ENCODE measurements at places on chromosomes 13 and 19. TPM values are rescaled to one million over a fixed set of nuclear protein-coding genes. Genes with fewer than 3 reads are reported as not detected.

GRCh38 chr19:48627865-48628314 lies 8.6 kb downstream of the SPHK2 start:
- H3K27ac ChIP-seq: no peak overlapping the region
- no peaks in the 10 kb centered on the region for H3K27me3 ChIP-seq
- peaks cover 20% of the 10 kb centered on the region for H3K36me3 ChIP-seq
- DNase-seq: peak; percentile 42
- no peak overlapping the region for H3K4me3 ChIP-seq

GRCh38 chr19:5985098-5985783 lies 7.3 kb upstream of the RANBP3 start:
- H3K27ac ChIP-seq: peak overlapping the region; percentile 42
- no peak overlapping the region for H3K4me3 ChIP-seq
- H3K36me3 ChIP-seq: no peaks in the 10 kb centered on the region
- peaks cover 19% of the 10 kb centered on the region for H3K4me1 ChIP-seq

- H3K4me1 ChIP-seq: peaks cover 8% of the 10 kb centered on the region
- no peak overlapping the region for H3K4me3 ChIP-seq
- peaks cover 38% of the 10 kb centered on the region for H3K36me3 ChIP-seq
Observed at GRCh38 chr19:3108775-3109174, 14.6 kb downstream of the GNA11 start.

GRCh38 chr13:51828730-51829567 lies 16.0 kb downstream of the TMEM272 start:
- H3K4me3 ChIP-seq: no peak overlapping the region
- H3K27me3 ChIP-seq: no peaks in the 10 kb centered on the region
- 0 out of 2 replicates have a peak, but pooled peaks cover 4% of the 10 kb centered on the region for H3K4me1 ChIP-seq
- H3K27ac ChIP-seq: no peak overlapping the region
- DNase-seq: no peak

GRCh38 chr13:40271931-40272775 lies 394.3 kb downstream of the FOXO1 start:
- H3K27me3 ChIP-seq: no peaks in the 10 kb centered on the region
- H3K4me3 ChIP-seq: no peak overlapping the region
- H3K27ac ChIP-seq: peak overlapping the region; percentile 70
- H3K4me1 ChIP-seq: peaks cover 39% of the 10 kb centered on the region
- peak; percentile 57 for DNase-seq

- no peak for DNase-seq
- H3K27ac ChIP-seq: no peak overlapping the region
- no peak overlapping the region for H3K4me3 ChIP-seq
- peaks cover 4% of the 10 kb centered on the region for H3K36me3 ChIP-seq
Observed at GRCh38 chr13:75666646-75667351, 30.7 kb downstream of the LMO7 start.

Gene EXOC3L2
- not detected for total RNA-seq

GRCh38 chr13:52085421-52085820 lies 43.5 kb downstream of the NEK5 start:
- no peaks in the 10 kb centered on the region for H3K36me3 ChIP-seq
- H3K4me3 ChIP-seq: no peak overlapping the region
- H3K27ac ChIP-seq: no peak overlapping the region

DNA sequence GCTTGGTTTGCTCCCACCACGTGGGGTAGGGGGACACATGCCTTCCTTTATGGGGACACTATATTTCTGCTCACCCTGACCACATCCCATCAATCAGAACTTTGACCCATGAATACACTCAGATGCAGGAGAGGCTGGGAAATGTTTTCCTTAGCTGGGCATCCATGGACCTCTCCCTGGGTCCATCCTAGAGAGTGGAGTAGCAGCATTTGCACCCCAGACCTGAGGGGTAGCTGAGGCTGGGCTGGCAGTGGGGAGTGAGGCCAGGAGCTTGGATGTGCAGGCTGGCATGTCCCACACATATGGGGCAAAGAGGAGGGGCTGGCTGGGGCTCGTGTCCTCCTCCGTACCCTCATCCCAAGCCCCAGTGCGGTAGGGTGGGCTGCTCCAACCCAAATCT lies 152.8 kb downstream of the TM9SF2 start:
- DNase-seq: peak; percentile 62
- no peak overlapping the region for H3K27ac ChIP-seq
- no peaks in the 10 kb centered on the region for H3K4me1 ChIP-seq
- H3K4me3 ChIP-seq: no peak overlapping the region

GRCh38 chr13:36382030-36382429 lies 35.8 kb upstream of the SPART start:
- H3K27ac ChIP-seq: no peak overlapping the region

- no peaks in the 10 kb centered on the region for H3K36me3 ChIP-seq
- H3K27ac ChIP-seq: no peak overlapping the region
- peaks cover 10% of the 10 kb centered on the region for H3K4me1 ChIP-seq
- no peak overlapping the region for H3K4me3 ChIP-seq
- peaks cover 14% of the 10 kb centered on the region for H3K27me3 ChIP-seq
Observed at GRCh38 chr19:1325568-1326294, 40.1 kb downstream of the EFNA2 start.

Gene SIGLEC8
- not detected for total RNA-seq

DNA sequence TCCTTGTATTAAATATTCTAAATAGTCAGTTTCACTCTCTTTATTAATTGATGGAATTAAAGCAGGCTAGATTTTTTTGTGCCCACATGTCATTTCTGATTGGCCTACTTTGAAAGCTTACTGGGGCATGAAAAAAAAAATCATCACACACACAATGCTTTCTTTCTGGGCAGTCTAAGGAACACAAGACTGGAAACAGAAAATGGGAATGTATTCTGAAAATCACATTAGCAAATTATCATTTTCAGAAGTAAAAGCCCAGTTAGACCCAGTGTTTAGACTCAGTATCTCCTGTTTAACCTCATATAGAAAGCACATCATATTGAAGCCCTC lies 339.4 kb downstream of the SPRY2 start:
- peaks cover 5% of the 10 kb centered on the region for H3K4me1 ChIP-seq
- H3K27me3 ChIP-seq: no peaks in the 10 kb centered on the region
- no peak for DNase-seq
- H3K4me3 ChIP-seq: no peak overlapping the region
- H3K27ac ChIP-seq: no peak overlapping the region

GRCh38 chr19:35501684-35502083 lies 11.4 kb upstream of the KRTDAP start:
- DNase-seq: no peak
- H3K4me1 ChIP-seq: no peaks in the 10 kb centered on the region
- no peak overlapping the region for H3K4me3 ChIP-seq
- H3K36me3 ChIP-seq: no peaks in the 10 kb centered on the region

Gene CYP4F2
- total RNA-seq: not detected

Gene GARRE1
- 12.7 TPM for total RNA-seq

- H3K27me3 ChIP-seq: no peaks in the 10 kb centered on the region
- no peak overlapping the region for H3K4me3 ChIP-seq
- H3K27ac ChIP-seq: no peak overlapping the region
- H3K4me1 ChIP-seq: no peaks in the 10 kb centered on the region
Observed at GRCh38 chr13:46951516-46951915, 54.7 kb upstream of the HTR2A start.

- H3K4me1 ChIP-seq: peaks cover 6% of the 10 kb centered on the region
- no peaks in the 10 kb centered on the region for H3K27me3 ChIP-seq
- DNase-seq: no peak
- H3K36me3 ChIP-seq: no peaks in the 10 kb centered on the region
- H3K27ac ChIP-seq: no peak overlapping the region
- no peak overlapping the region for H3K4me3 ChIP-seq
Observed at GRCh38 chr19:44573627-44574026, 39.7 kb upstream of the IGSF23 start.

DNA sequence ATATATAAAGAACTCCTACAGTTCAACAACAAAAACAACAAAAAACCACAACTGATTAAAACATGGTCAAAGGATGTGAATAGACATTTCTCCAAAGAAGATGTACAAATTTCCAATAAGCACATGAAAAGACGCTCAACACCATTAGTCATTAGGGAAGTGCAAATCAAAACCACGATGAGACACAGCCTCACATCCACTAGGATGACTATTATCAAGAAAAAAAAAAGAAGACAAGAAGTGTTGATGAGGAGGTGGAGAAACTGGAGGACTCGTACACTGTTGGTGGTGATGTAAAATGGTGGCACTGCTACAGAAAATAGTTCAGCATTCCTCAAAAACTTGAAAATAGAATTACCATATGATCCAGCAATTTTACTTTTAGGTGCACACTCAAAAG lies 61.0 kb upstream of the SOX1 start:
- H3K4me1 ChIP-seq: no peaks in the 10 kb centered on the region
- H3K36me3 ChIP-seq: no peaks in the 10 kb centered on the region
- H3K4me3 ChIP-seq: no peak overlapping the region

DNA sequence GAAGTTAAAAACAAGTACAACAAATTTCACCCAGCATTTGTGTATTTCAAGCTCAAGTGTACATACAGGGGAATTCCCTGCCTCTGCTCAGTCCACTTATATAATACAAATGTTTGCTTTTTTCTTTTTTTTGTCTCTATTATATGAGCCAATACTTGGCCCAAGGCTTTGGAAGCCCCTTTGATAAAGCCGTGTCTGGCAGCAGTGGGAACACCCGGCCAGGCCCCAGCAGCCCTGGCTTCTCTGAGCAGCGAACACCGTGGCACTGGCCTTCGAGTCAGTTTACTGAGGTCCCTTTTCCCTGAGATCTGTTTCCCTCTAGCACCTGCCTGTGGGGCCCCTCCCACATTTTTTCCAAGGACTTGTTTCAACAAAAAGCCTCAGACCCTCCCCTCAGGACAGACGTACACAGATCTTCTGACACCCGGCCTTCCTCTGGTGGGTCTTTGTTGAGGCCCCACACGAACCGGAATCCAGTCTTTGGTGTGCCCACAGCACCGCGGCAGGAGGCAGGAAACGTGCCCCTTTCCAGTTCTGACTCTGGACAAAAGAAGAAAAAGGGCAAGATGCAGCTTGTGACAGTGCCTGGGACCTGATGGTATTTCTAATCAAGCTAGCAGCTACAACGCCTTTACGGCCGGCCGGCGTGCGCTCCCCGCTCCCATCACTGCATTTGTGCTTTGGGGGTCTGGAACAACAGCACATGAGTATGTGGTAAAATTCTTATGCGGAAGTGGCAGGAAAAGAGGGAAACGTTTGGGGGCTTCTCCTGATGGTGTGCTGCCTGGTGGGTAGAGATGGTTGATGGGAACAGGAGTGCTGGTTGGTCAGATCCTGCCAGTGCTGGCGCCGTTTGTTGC lies 13.8 kb downstream of the SIPA1L3 start:
- no peak overlapping the region for H3K4me3 ChIP-seq
- H3K36me3 ChIP-seq: peaks cover 32% of the 10 kb centered on the region
- no peak for DNase-seq

GRCh38 chr19:39297931-39298634 lies 1.9 kb downstream of the IFNL1 start:
- H3K27me3 ChIP-seq: peaks cover 34% of the 10 kb centered on the region
- H3K27ac ChIP-seq: no peak overlapping the region
- no peak for DNase-seq
- H3K36me3 ChIP-seq: no peaks in the 10 kb centered on the region
- no peaks in the 10 kb centered on the region for H3K4me1 ChIP-seq
- H3K4me3 ChIP-seq: no peak overlapping the region

- H3K27me3 ChIP-seq: no peaks in the 10 kb centered on the region
- H3K4me1 ChIP-seq: no peaks in the 10 kb centered on the region
- peaks cover 43% of the 10 kb centered on the region for H3K36me3 ChIP-seq
- no peak for DNase-seq
- H3K27ac ChIP-seq: no peak overlapping the region
Observed at GRCh38 chr13:95608640-95609323, 35.7 kb downstream of the DZIP1 start.

DNA sequence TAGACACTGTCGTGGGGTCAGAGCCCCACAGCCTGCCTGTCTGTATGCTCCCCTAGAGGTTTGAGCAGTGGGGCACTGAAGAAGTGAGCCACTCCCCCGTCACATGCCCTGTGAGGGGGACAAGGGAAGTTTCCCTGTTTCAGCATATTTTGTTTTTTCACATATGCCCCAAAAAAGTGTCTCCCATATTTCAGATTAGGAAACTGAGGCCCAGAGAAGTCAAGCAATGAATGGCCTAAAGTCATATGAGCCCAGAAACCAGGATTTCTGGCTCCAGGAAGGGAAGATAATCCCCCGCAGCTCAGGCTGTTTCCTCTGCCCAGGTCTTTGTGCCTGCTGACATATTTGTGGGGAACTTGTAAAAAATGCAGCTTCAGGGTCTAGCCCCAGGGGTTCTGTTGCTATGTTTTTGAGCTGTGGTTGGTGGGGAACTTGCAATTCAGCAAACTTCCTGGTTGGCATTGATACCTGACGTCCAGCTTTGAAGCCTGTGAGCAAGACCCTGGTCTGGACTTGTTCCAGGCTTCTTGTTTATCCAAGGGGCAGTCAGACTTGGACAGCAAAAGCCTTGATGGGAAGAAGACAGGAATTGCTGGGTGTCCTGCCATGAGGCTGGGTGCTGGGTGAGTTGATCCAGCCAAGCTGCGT lies 9.5 kb downstream of the RASL11A start:
- no peaks in the 10 kb centered on the region for H3K36me3 ChIP-seq
- H3K27me3 ChIP-seq: no peaks in the 10 kb centered on the region
- no peak overlapping the region for H3K27ac ChIP-seq

DNA sequence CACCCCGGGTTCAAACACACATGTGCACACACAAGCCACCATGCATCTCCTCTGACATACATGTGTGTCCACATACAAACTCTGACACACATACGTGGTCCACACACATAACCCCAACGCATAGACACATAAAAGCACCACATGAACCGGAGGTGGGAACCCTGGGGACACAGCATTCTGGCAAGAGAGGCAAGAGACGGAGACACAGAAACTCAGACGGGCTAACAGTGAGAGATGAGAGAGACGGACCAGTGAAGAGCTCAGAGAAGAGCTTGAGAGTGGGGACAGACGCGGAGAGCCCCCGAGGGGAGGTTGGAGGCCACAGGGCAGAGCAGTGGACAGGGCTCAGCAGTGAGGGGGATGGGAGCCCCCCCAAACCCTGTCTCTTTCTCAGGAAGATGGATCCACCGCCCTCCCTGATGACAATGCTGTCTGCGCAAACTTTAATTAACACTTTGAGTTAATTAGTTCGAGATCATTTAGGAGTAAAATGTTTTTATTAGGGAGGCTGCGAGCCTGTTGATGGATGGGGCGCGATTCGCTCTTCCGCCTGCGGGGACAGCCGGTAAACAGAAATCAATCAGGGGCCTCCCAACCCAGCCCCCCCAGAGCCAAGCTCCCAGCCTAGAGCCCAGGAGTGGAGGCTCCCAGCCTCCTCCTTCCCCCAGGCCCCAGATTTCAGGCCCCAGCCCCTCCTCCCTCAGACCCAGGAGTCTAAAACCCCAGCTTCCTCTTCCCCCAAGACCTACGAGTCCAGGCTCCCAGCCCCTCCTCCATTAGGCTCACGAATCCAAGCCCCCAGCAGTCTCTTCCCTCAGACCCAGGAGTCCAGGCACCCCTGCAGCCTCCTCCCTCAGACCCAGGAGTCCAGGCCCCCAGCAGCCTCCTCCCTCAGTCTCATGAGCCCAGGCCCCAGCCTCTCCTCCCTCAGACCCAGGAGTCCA lies 9.5 kb upstream of the ERFL start:
- no peaks in the 10 kb centered on the region for H3K36me3 ChIP-seq
- peaks cover 59% of the 10 kb centered on the region for H3K27me3 ChIP-seq
- H3K27ac ChIP-seq: no peak overlapping the region
- H3K4me1 ChIP-seq: peaks cover 4% of the 10 kb centered on the region
- H3K4me3 ChIP-seq: no peak overlapping the region

Gene CYP2F1
- total RNA-seq: not detected

Gene CCDC169
- total RNA-seq: 1.4 TPM

GRCh38 chr19:17676295-17676694 lies 11.9 kb downstream of the UNC13A start:
- H3K4me3 ChIP-seq: no peak overlapping the region
- peaks cover 9% of the 10 kb centered on the region for H3K4me1 ChIP-seq
- H3K36me3 ChIP-seq: no peaks in the 10 kb centered on the region
- no peak overlapping the region for H3K27ac ChIP-seq

Measured in SJSA1 (cell line).